Smooth muscle cell of the umbilical artery (primary cell): ENCODE measurements at places on chromosomes 12 and 14. TPM values are rescaled to one million over a fixed set of nuclear protein-coding genes. Genes with fewer than 3 reads are reported as not detected.

The TAMALIN gene
- total RNA-seq, result 0.28 and 1.5 TPM in 2 replicates

The RBMS2 gene
- total RNA-seq, result 12.5 and 18.4 TPM in 2 replicates

The PLEKHH1 gene
- total RNA-seq, result 1.0 and 1.5 TPM in 2 replicates

The HIF1A gene
- 434 and 619 TPM in 2 replicates for total RNA-seq

The ETFBKMT gene
- 2.0 and 3.0 TPM in 2 replicates for total RNA-seq

The PMCH gene
- not detected in 2 replicates for total RNA-seq

The CLEC2A gene
- not detected in 2 replicates for total RNA-seq

The RFX4 gene
- total RNA-seq, result not detected in 2 replicates

The NPAS3 gene
- total RNA-seq, result under 0.01 and 0.32 TPM in 2 replicates

The RD3L gene
- total RNA-seq, result not detected in 2 replicates

The GYS2 gene
- not detected in 2 replicates for total RNA-seq

The EFS gene
- total RNA-seq, result 1.8 and 5.6 TPM in 2 replicates

The ANO4 gene
- total RNA-seq, result 2.0 and 15.7 TPM in 2 replicates

The GLS2 gene
- 0.18 TPM in 1 of 2 replicates, not detected in the other for total RNA-seq

The MYBPC1 gene
- not detected in 2 replicates for total RNA-seq

The TRIM9 gene
- under 0.01 and 0.14 TPM in 2 replicates for total RNA-seq

The TAS2R10 gene
- total RNA-seq, result 0.59 and 2.4 TPM in 2 replicates

The FLRT2 gene
- 50.6 and 87.9 TPM in 2 replicates for total RNA-seq
